Type B pancreatic cell (in vitro differentiated cells): ENCODE measurements at places on chromosomes 13 and 19. TPM values are rescaled to one million over a fixed set of nuclear protein-coding genes. Genes with fewer than 3 reads are reported as not detected.

GAMT gene
- total RNA-seq, result 33.7 and 37.9 TPM in 2 replicates

ZNF284 gene
- 4.9 and 5.2 TPM in 2 replicates for total RNA-seq

DNA sequence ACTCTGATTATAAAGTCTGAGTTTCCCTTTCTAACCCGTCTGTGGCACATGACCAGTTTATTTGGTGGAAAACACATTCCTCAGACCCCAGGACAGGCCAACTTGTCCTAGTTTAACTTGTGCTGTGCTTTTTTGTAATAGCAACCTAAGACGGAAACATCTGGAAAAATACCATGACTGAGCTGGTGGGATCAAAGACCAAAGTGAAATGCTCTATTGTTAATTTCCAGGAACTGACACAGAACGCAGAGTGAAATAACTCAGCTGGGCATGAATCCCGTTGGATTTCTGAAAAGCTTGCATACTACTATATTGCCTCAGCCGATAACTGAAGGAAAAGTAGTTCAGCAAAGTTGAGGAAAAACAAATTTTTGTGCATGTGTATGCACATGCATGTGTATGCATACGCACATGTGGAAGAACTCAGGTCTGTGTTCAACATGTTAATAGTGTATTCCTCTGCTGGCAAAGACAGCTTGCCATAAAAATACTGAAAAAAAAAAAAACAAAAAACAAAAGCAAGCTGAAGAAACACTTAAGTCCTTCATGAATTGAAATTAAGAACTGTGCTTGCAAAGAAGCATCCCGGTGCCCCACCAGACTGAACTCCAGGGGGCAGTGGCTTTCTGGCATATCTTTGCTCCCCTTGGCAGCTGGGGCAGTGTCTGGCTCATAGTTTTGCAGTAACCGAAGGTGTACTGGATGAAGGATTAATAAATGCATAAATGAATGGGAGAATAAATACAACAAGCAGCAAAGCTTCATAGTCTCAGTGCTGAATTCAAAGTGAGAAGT is 187.8 kb downstream of the LHFPL6 start:
- no peak overlapping the region for H3K4me3 ChIP-seq
- H3K27ac ChIP-seq, result no peak overlapping the region
- no peak for DNase-seq
- peaks cover 31% of the 10 kb centered on the region for H3K4me1 ChIP-seq

DNA sequence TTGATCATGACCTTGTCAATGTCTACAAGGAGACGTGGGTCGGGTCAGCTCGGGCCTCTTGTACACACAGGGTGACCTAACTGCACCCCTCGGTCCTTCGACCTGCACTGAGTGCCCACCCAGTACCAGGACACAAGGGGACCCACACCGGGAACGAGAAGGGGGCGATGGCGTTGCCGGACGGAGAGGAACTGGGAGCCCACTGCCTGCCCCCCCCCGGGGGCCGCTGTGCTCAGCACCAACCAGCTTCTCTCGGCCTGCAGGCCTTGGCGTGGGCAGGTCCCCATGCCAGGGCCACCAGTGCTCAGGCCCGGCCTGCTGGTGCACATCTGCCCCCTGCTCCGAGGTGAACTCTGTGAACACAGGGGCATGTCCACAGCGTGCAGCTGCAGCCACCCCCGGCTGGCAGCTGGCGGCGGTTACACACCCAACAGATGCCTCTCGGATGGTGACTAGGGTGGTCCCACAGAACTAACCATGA is 14.1 kb downstream of the CFD start:
- peaks cover 3% of the 10 kb centered on the region for H3K4me1 ChIP-seq
- H3K4me3 ChIP-seq, result no peak overlapping the region
- no peak overlapping the region for H3K27ac ChIP-seq
- peaks cover 7% of the 10 kb centered on the region for H3K36me3 ChIP-seq
- H3K27me3 ChIP-seq, result no peaks in the 10 kb centered on the region

DNA sequence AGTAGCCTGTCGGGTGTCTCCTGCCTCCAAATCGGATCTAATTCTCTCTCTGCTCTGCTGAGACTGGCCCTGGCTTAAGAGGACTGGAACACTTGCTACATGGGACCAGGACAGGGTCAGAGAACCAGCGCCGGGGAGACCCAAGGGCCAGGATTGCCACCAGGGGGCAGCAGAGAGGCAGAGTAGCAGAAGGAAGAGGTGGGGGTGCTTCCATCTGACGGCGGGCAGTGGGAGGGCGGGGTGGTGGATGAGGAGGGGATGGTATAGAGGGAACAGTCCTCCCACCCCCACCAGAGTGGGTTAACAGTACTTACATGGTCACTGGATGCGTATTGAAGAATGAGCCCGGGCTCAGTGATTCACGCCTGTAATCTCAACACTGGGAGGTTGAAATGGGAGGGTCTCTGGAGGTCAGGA is 11.9 kb downstream of the SELENOW start:
- no peak overlapping the region for H3K4me3 ChIP-seq
- H3K36me3 ChIP-seq, result peaks cover 4% of the 10 kb centered on the region
- H3K4me1 ChIP-seq, result peaks cover 6% of the 10 kb centered on the region
- H3K27me3 ChIP-seq, result no peaks in the 10 kb centered on the region
- no peak overlapping the region for H3K27ac ChIP-seq
- DNase-seq, result peak; percentile 82

DNA sequence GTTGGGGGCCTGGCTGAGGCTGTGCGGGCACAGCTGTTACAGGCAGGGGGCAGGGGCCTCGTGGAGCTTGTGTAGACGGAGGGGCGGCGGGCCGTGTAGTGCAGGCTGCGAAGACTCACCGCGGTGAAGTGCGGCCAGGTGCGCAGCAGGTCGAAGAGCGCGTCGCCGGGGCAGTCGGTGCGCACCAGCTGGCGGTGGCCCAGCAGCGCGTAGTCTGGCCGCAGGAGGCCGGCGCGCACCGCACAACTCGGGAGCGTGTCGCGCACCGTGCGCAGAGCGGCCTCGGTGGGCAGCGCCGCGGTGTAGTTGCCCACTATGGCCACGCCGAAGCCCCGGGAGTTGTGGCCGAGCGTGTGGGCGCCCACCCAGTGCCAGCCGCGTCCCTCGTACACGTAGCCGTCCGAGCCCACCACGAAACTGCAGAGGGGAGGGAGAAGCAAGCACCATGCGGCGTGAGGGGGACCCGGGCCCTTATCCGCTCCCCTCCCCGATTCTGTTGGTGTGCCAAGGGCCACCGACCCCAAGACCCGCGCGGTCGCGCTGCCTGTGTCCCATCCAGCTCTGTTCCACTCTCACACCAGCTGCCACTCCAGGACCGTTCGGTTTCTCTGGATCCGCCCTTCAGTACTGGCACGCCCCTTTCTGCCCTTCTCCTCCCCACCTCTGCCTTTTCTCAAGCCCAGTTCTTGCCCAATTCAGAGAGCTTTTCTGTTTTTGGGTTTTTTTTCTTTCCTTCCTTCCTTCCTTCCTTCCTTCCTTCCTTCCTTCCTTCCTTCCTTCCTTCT is 5.4 kb upstream of the RASAL3 start:
- DNase-seq, result no peak
- H3K4me1 ChIP-seq, result no peaks in the 10 kb centered on the region
- peaks cover 52% of the 10 kb centered on the region for H3K27me3 ChIP-seq
- no peak overlapping the region for H3K4me3 ChIP-seq
- no peaks in the 10 kb centered on the region for H3K36me3 ChIP-seq

DNA sequence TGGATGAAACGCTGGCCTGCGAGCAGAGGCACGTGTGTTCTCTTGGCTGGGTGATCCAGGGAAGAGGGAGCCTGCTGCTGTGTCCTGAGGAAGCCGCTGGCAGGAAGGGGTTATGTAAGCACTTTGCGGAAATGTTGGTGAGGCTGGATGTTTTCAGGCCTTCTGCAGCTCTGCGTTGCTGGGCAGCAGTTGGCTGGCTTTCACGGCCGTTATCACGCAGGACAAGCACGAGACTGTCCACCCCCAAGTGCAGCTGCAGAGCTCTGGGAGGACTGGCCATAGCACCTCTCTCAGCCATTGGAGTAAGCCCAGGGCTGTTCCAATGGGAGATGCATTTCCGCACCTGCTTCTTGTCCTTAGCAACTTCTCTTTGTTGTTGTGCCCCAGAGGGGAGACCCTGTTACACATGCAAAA is 146.9 kb upstream of the SOX21 start:
- peaks cover 2% of the 10 kb centered on the region for H3K4me1 ChIP-seq
- peak overlapping the region; percentile 18 for H3K27ac ChIP-seq
- H3K36me3 ChIP-seq, result no peaks in the 10 kb centered on the region
- no peak overlapping the region for H3K4me3 ChIP-seq
- DNase-seq, result no peak

- peaks cover 30% of the 10 kb centered on the region for H3K27me3 ChIP-seq
- H3K4me1 ChIP-seq, result peaks cover 3% of the 10 kb centered on the region
- H3K4me3 ChIP-seq, result no peak overlapping the region
- H3K27ac ChIP-seq, result no peak overlapping the region
- no peaks in the 10 kb centered on the region for H3K36me3 ChIP-seq
- DNase-seq, result no peak
Measured at GRCh38 chr19:3346677-3347353, 19.6 kb upstream of the NFIC start.
